ENCODE measurements at places on chromosomes 7 and 10.
A peak's percentile ranks its signal among the peaks of the same experiment; 100 is the strongest.

DNA sequence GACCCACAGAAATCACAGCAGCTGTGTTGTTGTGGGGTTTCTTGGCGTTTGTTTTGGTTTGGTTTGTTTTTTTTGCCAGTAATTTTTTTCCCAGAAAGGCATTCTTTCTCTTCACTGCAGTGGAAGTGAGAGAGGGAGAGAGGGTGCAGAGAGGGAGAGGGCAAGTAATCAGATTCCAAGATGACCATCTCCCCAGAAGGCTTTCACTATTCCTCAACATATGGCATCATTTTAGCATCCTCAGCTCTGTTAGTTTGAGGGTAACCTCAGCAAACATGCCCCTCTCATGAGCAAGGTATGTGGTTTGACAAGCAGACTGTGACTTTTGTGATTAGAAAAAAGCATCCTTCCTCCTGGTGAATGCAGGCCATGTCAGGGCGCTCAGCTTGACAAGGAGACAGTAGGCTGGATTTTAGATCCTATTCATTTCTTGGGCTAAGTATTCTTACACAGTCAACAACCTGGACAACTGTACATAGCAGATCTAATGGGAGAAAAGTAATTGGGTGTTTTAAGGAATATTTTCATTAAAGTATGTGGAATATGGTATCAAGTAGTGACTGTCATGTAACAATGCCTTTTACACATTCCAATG, 86.3 kb upstream of the PIK3CG start:
- DNase-seq = no peak

DNA sequence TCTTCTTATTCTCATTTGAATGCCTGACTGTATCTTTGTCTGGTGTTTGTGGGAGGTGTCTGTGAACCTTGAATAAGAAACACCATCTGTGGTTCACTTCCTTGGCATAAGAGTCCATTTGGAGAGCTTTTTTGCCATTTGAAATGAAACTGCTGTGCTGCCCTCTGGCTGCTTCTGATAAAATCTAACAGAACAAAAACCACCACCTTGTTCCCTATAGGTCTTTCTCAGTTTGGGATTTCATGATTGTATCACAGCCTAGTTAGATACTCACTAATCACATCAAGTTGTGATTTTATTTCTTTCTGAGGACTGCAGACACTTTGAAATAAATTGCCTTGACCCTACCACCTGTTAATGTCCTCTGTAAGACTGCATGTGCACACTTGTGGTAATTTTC, 102.7 kb upstream of the FAM13C start:
- DNase-seq = peak; percentile 26

DNA sequence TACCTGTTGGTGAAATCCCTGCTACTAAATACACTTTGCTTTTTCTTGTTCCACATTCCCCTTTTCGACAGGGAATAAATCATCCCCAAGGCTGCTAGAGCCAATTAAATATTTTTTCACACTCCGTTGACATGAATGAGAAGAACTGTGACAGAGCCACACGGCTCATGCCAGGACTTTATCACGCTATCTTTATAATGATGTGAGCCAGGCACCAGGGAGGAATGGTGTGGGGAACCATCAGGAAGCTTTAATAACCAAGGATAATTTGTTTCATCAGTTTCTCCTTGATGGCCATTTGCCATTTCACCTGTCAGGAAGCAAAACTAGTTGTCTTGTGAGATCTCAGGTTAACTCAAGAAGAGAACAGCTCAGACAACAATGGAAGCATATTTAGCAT, 193.0 kb upstream of the C7orf33 start:
- DNase-seq = no peak

DNA sequence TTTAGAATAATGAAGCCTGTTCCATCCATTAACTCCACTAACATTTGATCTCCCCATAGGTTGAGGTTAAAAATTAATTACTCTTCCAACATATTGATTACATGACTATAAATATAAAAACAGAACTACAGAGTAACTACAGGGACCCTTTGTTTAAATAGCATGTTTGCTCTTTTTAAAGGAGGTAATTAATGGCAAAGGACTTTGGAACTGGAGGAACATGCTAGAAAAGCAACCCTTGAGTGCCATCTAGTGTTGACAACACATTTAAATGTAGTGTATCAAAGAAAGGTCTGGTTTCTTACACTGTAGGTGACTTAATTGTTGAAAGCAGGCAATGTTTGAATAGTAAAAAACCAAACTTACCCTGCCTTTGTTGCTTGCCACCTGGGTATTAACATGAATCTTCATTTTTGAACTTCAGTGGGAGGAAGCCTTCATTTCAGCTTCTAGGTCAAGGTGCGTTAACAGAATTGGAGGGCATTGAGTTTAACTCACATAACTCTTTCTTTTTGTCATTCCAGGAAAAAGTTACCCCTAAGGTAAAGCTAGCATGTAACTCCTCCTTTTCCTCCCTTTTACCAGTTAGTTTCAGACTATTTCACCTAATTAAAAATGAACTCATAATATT, 52.6 kb upstream of the CAPZA2 start:
- DNase-seq = peak; percentile 45

All from NCI-H226 (cell line).